Activated T-cell treated with anti-CD3 and anti-CD28 coated beads for 48 hours (primary cell): ENCODE measurements at places on chromosomes 2 and 18.

DNA sequence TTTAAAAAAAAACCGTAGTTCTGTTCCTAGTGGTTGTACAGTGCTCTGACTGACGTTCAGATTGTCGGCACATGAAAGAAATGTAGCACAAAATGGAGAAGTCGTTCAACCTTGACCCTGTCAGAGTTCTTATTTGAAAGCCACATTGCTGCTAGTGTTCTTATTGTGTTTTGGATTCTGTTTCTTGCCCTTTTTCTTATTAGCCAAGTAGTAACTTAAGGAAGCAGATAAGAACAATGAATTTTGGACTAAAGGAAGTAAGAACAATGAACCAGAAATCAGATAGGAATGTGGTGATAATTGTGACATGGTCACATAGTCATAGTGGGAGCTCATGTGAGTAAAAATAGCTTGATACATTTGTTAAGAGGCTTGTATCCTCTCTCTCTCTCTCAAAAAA is 45.9 kb downstream of the RPIA start:
- DNase-seq = no peak

DNA sequence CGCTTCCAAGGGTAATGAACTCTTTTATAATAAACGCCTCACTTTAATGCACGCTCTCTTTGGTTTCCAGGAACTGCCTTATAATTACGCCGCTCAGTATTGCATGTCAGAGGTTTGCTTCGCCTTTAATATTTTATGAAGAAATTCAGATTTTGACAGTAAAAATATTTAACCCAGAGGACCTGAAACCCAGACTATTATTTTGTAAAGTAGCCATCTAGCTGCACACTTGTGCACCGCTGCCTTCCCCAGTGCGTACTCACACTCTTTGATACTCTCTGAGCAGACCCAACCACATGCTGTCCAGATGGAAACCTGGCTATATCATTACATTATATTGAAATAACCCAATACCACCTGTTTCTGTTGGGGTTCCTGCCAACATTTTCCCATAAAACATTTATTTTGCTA is 270.1 kb downstream of the C1D start:
- DNase-seq = no peak

DNA sequence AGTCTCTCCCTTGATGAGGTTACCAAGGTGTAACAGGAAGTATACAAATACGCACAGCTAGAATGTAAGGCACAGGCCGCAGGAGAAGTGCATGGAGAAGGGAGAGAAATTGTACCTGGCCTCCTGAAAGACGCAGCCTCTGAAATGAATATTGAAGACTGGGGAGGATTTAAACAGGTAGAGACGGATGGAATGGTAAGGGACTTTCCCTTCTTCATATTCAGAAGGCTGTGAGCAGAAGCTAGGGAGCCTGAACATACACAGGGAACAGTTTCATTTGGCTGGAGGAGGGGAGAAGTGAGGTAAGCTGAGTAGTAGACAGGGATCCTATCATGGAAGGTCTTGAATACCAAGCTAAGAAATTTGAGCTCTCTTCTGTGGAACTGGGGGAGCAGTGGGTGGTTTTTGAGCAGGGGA is 112.7 kb downstream of the ANKRD44 start:
- DNase-seq = no peak

DNA sequence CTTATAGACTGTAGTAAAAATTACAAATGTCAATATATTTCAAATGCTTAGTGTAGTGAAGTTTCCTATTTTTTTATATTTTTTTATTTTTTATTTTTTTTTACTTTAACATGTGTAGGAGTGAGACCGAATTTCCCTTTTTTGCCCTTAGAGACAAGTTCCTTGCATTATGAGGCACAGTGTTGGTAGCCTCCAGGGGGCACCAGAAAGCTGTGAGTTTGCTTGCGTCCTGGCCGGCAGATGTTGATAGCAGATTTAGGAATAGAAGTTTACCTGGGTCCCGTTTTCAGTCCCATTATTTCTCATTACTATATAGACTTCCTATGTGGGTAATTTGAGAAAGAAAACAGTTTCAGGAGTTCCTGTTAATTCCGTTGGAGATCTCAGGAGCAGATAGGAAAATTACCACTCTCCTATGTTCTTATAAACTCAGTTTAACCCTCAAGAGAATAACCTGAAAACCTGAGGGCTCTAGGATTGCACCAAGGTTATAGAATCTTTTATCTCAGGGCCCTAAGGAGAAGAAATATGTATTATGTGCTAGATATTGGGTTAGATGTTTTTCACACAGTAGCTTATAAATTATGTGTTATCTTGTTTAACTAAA is 157.5 kb upstream of the SESTD1 start:
- peak; percentile 27 for DNase-seq

GRCh38 chr2:98915751-98916358 is 20.2 kb downstream of the CRACDL start:
- no peak for DNase-seq

- DNase-seq = no peak
These were observed 59.0 kb upstream of the ZBTB7C start for GRCh38 chr18:48468151-48468550.
